ENCODE measurements at places on chromosomes 2 and 18.
A peak's percentile ranks its signal among the peaks of the same experiment; 100 is the strongest.

DNA sequence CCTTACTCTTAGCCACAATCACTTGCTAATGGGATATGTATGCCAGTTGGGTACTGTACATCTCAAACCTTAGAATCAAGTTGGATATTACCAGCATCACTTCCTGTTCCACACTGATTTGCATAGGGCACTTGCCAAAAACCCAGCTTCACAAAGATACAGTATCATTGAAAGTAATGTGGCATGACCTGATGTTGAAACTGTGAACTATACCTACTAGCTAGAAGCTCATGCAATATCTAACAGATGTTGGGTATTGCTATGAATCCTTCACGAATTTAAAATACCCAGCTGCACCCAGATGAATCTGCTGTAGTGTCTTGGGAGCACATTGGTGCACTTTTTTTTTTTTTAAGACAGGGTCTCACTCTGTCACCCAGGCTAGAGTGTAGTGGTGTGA is 6.5 kb upstream of the STAMBP start:
- no peak for DNase-seq

DNA sequence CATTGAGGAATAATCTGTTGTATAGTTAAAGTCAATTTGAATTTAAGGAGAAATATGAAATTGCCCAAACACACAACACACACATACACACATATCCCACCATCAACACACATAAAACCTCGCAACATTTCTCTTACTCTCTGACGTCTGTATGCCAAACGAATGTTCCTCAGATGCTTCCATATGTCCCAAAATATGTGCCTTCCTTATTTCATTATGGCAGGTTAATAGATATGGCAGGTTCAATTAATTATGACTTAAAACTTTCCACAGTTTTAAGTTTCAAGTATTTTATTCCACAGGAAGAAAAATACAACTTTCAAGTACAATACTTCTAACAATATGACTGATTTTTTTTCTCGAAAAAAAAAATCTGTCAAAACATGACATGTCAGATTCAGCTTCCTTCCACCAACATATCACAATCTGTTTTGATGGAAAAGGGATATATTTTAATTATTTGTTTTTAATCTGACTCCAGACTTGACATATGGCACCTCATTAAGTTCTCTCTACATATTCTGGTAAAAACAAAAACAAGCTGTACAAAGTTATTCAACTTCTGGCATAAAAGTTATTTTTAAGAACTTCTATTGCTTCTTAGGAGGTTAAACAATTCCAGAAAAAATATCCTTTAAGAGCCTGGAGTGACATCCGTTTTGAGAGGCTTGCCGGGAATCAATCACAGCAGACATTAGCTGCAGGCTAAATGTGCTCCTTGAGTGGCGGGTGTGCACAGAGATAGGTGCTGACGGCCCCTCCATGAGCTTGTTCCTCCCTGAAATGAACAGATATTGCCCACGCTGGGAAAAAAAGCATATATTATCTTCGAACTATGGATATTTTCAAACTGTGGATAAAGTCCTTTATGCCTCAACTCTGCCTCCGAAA is 812.7 kb downstream of the DCDC2C start:
- no peak for DNase-seq

DNA sequence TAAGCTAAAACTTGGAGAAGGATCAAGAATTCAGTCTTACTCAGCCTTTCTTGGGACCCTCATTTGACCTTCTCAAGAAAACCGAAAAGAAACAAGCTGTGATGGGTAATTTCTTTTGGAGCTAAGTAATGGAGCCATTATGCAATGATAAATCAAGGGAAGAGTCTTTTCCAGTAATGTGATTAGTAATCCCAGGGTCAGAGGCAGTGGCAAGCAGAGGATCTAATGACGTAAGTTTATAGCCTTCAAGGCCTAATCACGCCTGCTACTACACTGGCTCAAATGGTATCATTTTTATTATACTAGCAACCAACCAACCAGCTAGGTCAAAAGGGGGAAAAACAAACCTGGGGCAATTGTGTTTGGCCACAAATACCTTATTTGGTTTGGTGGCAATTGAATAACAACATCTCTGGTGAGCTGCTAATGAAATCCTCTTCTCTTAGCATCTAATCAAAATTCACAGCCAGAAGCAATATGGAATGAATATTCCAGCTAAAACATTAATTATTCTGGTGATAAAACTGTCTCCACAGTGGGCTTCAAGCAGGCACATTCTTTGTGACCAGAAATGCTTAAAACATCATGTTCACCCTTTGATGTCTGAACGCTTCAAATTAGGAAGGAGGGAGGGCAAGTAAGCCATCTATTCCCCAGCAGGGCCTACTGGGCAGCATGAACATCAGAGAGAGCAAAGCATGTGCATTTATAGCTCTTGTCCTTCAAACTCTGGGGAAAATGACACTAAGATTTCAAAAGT is 114.9 kb upstream of the SULT1C3 start:
- no peak for DNase-seq

DNA sequence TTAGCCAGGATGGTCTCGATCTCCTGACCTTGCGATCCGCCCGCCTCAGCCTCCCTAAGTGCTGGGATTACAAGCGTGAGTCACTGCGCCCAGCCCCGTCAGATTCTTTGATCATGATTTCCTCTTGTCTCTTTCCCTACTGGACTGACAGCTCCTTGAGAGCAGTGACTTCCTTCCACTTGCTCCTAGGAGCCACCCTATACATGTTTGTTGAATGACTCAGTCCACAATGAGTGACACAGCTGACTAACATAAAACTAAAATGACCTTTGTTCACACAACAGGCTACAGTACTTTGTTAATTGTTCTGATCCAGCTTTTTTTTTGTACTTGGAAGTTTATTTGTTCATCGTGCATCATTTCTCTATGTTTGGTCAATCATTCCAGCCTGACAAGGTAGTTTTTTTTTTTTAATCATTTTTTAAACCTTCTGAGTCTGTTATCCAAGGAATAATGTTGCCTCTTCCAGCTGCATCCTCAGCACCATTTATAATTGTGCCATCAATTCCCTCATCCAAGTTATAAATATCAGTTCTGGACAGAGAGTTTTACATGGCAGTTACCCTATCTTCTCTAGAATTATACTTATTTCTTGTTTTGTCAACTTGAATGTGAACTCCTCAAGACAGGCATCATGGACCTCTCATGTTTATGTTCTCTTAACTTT is 42.9 kb upstream of the TUBA3E start:
- no peak for DNase-seq

DNA sequence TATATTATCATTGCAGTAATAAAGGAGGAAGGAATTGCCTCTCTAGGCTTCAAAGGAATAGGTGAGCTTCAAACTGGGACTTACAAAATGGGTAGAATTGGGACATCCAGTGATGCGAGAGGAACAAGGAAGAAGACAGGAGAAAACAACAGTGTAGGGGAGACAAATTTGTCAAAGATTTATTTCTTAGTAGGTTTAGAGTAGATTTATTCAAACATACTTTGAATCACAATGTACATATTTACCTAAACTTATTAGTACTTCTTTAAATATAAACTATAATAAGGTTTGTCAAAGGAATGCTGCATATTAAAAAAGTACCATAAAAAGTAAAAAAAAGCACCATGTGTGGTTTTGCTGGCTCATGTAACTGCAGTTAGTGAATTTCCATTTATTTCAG is 161.4 kb upstream of the CDH2 start:
- DNase-seq = no peak

GRCh38 chr2:222594679-222595078 is 61.2 kb downstream of the FARSB start:
- no peak for DNase-seq

DNA sequence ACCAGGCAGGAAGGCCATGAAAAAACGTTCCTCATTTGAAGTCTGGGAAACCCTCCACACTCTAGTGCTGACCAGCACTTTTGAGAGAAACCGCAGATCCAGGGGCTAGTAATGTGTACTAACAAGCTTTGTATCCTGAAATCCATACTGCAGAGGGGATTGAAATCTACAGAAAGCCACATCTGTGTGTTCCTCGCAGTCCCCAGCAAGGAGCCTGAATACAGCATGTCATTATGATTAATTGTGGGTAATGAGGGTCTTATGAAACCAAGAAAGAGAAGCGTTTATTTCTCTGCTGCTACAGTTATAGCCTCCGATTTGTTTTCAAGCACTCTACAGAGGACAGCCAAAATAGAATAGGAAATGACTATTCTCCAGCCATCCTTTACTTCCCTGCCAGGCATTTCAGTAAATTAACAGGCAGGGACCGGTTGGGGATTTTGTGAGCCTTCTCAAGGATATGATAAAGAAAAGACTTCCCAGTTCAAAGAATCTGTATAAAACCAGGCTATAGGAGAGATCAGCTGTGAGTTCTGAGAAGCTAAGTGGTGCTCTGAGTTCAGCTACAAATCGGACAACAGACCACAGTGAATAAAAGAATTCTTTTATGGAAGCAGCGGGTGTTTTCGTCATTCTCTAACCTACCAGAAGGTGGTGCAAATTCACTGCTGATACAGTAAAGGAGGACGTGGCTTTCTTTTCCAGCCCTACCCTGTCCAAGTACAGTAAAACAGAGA is 133.4 kb downstream of the INSIG2 start:
- peak; percentile 49 for DNase-seq

GRCh38 chr2:146267093-146267492 is 1577.7 kb upstream of the ACVR2A start:
- no peak for DNase-seq

- DNase-seq = no peak
These were observed 34.9 kb downstream of the RNU4ATAC start for GRCh38 chr2:121565389-121566250.

Measured in frontal cortex (tissue), 4 donors.